ENCODE measurements at places on chromosomes 1 and 21. TPM values are rescaled to one million over a fixed set of nuclear protein-coding genes. Genes with fewer than 3 reads are reported as not detected.

The FALEC gene
- 0.17 TPM for polyA plus RNA-seq

The ATP13A2 gene
- polyA plus RNA-seq, result 9.2 TPM

The ACTA1 gene
- 0.11 TPM for polyA plus RNA-seq

- DNase-seq, result peak; percentile 52
These were observed 59.1 kb downstream of the CAMK2N1 start for GRCh38 chr1:20426923-20427322.

DNA sequence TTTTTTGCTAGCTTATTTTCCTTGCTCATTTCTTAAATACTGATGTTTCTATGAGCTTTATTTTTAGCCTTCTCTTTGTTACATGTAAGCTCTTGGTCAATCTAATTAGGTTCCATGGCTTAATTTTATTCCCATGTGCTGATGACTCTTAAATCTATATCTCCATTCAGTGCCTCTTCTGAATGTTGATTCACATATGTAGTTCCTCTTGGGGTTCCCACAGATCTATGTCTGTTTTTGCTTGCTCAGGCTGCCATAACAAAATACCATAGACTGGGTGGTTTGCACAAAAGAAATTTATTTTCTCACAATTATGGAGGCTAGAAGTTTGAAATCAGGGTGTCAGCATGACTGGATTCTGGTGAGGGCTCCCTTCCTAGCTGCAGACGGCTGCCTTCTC is 58.3 kb upstream of the PLA2G4A start:
- DNase-seq, result no peak

- peak; percentile 36 for DNase-seq
These were observed 91.1 kb upstream of the UBE2U start for GRCh38 chr1:64112281-64112680.

DNA sequence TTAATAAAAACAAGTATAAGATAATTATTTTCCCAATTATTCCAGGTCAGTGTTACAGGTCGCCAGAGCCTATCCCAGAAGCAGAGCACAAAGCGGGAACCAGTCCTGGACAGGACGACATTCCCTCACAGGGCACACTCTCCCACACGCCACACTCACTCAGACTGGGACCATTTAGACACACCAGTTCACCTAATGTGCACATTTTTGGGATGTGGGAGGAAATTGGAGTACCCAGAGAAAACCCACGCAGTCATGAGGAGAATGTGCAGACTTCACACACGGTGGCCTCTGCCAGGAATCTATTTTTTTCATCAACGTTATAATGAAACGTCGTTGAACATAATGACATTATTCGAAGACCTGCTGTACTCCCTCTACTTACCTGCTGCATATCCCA is 20.5 kb upstream of the NRDC start:
- DNase-seq, result no peak
